ENCODE measurements at places on chromosomes 16 and 17.
A peak's percentile ranks its signal among the peaks of the same experiment; 100 is the strongest.

- H3K4me1 ChIP-seq = peaks cover 61% of the 10 kb centered on the region
- H3K4me3 ChIP-seq = peak within 1 kb of the TSS; percentile 76
- no peaks in the 10 kb centered on the region for H3K36me3 ChIP-seq
- DNase-seq = no peak
- peaks cover 10% of the 10 kb centered on the region for H3K27me3 ChIP-seq
- no peak within 1 kb of the TSS for H3K27ac ChIP-seq
These were observed at the start of gene SLC9A5 for GRCh38 chr16:67248401-67249177. Gene SLC9A5, plus strand, starts transcription at chr16:67248979. Its CDS starts 36 bp downstream, at chr16:67249015.

DNA sequence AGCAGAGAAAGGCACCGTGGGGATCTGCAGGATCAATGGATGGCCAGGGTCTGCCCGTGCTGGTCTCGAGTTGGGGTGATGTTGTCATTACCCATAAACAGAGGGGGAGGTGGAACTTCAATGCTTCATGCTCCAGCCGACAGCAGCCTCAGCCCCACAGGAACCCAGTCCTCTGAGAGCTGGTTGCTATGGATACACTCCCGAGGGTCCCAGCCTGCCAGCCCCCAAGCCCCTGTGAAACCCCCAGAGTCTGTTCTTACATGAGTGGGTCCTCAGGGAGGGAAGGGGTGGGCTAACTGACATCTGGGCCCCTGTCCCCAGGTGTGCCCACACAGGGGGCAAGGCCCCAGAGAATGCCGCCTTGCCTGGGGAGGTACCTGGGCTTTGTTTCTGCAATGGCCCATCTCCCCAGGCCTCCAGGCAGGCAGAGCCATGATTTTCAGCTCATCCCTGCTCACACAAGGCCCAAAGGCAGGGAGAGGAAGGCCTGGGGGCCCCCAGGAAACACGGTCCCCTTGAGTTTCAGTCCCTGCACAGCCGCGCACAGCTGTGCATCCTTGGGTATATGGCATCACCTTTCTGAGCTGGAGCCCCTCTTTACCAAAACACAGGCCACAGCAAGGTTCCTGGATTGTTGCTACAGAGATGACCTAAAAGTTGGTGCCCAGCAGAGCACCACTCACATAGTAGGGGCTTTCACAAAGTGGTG is 223.7 kb downstream of the ZNF423 start:
- no peaks in the 10 kb centered on the region for H3K4me1 ChIP-seq
- no peak for DNase-seq
- no peak overlapping the region for H3K4me3 ChIP-seq
- no peaks in the 10 kb centered on the region for H3K36me3 ChIP-seq
- H3K27ac ChIP-seq = no peak overlapping the region

- no peak for DNase-seq
- H3K4me1 ChIP-seq = peaks cover 55% of the 10 kb centered on the region
- H3K27ac ChIP-seq = peak overlapping the region; percentile 29
These were observed 4.1 kb upstream of the SLFN5 start for GRCh38 chr17:35238821-35239220.

DNA sequence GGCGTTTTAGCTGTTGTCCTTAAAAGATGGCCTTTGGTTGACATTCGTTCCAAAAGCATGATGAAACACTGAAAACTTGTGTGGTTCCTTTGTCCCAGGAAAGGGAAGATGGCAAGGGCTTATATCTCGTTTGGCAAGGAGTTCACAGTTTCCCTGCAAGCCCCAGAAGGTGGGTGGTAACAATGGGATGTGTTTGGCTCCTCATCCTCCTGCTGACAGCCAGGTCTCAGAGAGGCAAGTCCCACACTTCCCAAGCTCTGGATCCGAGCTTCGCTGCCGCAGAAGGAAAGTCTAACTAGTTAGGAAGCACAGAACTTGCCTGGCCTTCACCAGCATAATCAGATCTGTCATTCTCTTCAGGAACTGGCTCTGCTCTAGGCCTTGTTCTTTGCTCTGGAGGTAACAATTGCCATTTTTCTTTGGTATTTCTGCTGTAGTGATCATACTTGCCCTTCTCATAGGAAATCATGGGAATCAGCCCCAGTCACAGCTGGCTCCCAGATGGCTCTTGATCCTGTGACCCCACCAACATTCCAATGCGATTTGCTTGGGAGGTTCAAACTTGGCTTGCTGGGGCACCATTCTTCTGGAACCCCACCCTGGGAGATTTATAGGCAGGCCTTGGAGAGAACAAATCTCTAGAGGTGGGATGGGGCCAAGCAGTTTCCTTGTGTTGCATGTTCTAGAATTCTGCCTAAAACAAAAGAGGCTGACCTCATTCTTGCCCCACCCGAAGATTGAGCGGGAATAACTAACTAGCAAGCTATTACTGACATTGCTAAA is 17.9 kb downstream of the KPNA2 start:
- H3K36me3 ChIP-seq = no peaks in the 10 kb centered on the region
- no peak overlapping the region for H3K27ac ChIP-seq
- H3K4me3 ChIP-seq = no peak overlapping the region
- H3K27me3 ChIP-seq = no peaks in the 10 kb centered on the region
- DNase-seq = no peak

All from T-cell (primary cell).